ENCODE measurements at places on chromosomes 12 and 14.
A peak's percentile ranks its signal among the peaks of the same experiment; 100 is the strongest.

GRCh38 chr14:92866901-92867865, 55.8 kb upstream of the CHGA start:
- no peak for DNase-seq

DNA sequence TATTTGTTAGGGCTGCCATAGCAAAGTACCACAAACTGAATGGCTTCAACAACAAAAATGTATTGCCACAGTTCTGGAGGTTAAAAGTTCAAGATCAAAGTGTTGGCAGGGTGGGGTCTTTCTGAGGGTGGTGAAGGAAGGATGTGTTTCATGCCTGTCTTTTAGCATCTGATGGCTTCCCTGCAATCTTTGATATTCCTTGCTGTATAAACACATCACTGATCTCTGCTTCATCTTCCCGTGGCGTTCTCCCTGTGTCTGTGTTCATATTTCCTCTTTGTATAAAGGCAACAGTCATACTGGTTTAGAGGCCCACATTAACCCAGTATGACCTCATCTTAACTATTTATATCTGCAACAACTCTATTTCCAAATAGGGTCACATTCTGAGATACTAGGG, 167.5 kb downstream of the BTG1 start:
- no peak for DNase-seq

DNA sequence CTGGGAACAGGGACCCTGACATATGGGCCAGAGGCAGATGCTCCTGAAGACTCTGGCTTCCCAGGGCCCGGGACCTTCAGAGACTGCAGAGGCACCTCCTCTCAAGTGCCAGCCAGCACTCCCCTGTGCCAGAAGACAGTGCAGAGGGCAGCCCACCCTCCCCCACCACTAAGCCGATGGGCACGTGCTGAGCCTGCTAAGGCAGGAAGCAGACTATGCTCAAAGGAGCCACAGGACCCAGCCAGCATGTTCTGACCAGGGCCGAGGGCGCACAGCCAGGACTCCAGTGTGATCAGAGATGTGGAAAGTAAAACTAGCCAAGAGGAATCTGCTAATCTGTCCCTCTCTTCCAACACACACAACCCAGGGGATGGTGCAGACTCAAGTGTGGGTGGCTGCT, 29.8 kb downstream of the DIO3 start:
- DNase-seq = no peak

GRCh38 chr14:73695997-73696396, 18.2 kb downstream of the PNMA1 start:
- no peak for DNase-seq

DNA sequence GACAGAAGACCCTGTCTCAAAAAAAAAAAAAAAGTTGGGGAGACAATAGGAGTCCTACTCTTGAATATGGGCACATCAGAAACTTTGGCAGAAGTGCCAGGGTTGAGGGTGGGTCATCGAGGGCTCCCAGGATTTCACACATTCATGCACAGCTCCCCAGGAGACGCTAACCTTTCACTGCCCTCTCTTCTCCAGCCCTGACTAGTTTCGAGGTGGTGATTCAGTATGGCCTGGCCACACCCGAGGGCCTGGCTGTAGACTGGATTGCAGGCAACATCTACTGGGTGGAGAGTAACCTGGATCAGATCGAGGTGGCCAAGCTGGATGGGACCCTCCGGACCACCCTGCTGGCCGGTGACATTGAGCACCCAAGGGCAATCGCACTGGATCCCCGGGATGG, 29.4 kb upstream of the LRP1-AS start:
- DNase-seq = no peak

DNA sequence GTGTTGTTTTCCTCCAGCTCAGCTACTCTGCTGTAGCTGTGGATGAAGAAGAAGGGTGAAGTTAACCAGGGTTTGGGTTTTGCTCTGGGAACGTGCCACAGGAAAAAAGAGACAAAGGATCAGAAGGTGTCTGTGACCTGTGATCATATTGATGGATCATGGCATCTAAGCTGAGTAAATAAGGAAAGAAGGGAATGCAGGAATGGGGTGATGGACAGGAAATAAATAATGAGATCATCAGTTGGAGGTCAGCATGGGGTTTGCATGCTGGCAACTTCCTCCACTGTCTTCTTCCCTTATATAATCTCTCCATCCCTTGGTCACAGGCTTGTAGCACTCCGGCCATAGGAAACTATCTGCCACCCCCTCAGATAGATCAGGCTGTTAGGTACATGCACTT, 430.3 kb upstream of the PDE3A start:
- DNase-seq = no peak

DNA sequence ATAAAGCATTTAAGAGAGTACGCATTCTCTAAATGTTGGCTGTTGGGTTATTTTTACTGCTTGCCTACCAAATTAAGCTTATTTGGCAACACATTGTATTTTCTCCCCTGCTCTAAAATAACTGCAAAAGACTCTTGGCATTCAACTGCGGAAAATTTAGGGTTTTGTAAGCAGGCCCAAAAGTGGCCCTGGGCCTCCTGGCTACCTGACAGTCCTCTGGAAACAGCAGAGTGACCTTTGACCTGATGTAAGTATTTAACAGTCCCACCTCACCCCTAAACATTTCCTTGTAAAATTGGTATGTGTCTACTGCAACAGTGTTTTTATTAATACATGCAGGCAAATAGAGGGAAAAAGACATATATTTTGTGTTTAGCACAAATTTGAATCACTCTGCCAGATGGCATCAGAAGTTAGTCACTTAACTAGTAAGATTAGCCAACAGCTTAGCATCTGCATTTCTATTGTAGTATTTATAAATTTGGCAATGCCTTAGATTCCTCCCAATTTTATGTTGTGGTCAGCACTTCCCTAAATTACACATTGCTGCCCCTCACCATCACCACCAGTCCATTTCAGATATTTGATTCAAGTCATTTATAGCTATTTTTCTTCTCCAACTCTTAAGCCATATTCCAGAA, 11.2 kb downstream of the LLPH start:
- no peak for DNase-seq

- no peak for DNase-seq
Observed at GRCh38 chr12:130224613-130225012, 62.3 kb downstream of the FZD10 start.

DNA sequence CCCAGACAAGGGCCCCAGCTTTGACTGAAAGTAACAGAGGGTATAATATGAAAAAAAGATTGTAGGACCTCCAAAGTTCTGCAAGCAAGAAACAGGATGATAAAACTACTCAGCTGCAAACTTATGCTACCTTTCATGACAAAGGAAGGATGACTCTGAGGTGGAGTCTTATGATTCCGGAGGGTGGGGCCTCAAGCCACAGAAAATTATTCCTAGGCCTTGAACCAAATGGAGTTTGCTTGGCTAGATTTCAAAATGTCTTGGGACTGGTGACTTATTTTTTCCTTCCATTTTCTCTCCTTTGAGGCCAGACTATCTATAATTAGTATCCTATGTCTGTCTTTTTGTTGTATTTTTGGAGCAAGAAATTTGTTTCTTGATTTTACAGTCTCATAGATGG, 336.4 kb downstream of the LRIG3 start:
- DNase-seq = no peak

DNA sequence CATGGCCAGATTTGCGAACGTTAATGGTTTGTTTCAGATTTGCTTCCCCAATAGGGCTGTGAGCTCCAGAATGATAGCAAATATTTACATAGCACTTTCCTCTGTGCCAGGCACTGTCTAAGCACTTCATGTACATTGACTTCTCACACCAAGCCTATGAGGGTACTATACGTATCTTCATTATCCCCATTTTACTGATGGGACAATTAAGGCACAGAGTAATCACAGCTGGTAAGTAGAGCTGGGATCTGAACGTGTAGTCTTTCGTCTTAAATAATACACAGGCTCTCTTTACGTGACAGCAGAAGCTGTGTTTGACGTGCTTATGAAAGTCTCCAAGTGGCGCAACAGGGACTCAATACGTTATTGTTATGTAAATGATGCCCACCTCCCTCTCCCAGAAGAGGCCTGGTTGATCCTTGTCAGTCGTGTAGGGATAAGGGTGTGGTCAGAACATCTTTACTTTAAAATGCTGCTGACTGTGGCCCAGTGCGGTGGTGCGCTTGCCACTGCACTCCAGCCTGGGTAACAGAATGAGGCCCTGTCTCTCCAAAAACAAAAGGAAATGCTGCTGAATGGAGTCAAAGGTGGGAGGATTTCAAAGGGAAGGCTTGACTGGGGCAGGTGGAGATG, 66.3 kb upstream of the TCL1B start:
- DNase-seq = no peak

GRCh38 chr12:29051221-29051620, 97.9 kb upstream of the FAR2 start:
- no peak for DNase-seq

DNA sequence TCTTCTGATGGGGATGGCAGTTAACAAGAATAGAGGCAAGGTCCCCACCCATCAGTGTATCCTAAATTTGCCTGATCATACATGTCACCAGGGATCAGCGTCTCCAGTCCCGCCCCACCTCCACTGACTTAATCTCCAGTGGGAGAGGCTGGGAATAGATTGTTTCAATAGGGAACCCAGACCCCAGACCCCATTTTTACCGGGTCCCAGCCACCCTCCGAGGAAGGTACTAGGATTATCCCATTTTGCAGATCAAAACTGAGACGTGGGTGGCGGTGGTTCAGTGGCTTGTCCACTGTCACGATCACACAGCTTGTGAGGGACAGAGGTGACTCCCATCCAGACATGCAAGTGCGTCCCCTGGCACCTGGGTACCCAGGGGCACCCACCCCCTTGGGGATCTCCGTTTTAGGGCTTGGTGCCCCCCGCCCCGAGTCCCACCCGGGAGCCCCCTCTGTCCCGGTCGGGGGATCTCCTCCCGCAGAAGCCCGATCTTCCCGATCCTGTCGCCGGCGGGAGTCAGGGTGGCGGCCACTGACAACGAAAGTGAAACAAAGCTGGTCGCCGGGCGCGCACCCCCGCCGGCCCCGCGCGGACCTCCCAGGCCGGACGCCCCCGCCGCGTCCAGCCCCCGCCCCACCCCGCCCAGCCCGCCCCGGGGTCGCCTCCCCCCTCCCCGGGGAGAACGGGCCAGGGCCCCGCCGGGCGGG, 523 bp downstream of the WSB2 start:
- no peak for DNase-seq

- DNase-seq = peak; percentile 61
Observed at GRCh38 chr12:117836999-117837736, 131.6 kb downstream of the KSR2 start.

- DNase-seq = peak; percentile 45
Observed at GRCh38 chr14:75303381-75303789, 24.8 kb downstream of the FOS start.

DNA sequence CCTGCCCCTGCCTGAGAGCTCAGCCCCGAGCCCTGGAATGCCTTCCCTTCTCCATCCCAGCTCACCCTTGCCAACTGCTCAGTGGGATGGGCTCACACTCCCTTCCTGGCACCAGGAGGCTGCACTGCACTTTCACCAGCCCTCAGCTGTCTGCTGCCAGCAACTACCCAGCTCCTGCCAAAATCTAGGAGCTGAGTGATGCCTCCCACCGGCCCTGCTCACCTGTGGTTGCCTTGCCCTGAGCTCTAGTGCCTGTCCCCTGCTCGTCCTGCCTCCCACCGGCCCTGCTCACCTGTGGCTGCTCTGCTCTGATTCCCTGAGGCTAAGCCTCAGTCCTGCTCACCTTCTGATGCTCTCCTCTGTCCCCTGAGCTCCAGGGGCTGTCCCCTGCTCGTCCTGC, 119.8 kb downstream of the TMEM121 start:
- no peak for DNase-seq
